CD4-positive, alpha-beta T cell treated with Interleukin-15 for 4 hours (primary cell): ENCODE measurements at places on chromosomes 16 and 17.

DNA sequence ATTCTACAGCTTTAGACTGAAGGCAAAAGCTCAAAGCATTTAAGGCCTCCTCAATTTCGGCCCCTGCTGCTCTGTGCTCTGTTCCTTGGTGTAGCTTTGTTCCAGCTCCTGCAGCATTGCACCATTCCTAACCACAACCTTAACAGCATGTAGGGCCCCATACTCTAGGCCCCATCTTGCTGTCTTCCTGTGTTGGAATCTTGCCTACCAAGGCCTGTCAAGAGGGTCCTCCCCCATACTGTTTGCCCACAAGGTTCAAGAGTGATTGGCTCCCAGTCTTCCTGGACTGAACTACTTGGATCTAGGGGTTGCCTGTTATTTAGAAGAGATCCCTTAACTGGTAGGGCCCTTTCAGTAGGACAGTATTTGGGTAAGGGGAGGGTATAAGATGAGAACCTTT, 26.8 kb downstream of the TRPV2 start:
- DNase-seq = no peak

- DNase-seq = no peak
Measured at GRCh38 chr17:304461-304860, 48.1 kb downstream of the RPH3AL start.

GRCh38 chr16:77143364-77143763, 47.6 kb upstream of the MON1B start:
- DNase-seq = no peak

DNA sequence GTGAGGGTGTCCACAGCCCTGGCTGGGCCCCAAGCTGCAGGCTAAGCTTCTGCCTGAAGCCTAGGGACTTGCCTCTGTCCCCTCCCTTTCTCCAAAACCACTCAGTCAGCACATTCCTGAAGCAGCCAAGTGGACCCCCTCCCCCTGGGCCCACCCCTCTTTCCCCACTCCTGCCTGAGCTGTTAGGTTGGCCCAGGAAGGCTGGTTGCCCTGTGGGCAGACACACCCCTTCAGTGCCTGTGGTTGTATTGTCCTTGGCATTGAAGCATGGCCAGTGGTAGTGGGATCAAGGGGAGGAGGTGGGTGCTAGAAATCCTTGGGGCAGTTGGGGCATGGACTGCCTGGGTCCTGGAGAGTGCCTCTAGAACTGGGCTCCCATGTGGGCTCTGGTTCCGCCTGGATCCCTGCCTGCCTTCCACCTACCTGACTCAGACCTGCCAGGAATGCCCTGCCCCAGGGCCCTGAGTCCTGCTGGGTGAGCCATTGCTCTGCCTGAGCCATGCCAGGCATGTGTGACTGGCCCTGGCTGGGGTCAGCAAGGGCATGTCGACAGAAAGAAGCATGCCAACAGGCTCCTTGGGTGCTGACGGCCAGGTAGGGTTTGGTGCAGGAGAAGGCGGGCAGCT, 2.1 kb downstream of the TRAF4 start:
- no peak for DNase-seq

DNA sequence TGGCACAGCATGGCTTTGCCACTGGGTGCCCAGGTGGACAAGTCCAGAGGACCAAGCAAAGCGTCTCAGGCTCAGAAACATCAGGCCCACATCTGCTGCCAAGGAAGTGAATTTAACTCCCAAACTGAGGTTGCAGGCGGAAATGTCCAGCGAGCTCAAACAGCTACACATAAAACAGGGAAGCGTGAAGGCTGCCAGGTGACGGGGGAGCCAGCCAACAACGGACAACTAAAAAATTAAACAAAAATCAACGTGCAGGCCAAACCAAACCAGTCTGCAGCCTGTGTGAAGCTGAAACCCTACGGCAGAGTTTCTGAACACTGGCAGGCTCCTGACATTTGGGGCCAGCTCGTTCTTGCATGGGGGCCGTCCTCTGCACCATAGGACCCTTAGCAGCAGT, 2.5 kb downstream of the TK1 start:
- no peak for DNase-seq
